ENCODE measurements at places on chromosomes 7 and 10. TPM values are rescaled to one million over a fixed set of nuclear protein-coding genes. Genes with fewer than 3 reads are reported as not detected.
A peak's percentile ranks its signal among the peaks of the same experiment; 100 is the strongest.

VIPR2 gene
- total RNA-seq: 8.6 TPM

ADGRA1 gene
- total RNA-seq: not detected

OGDHL gene
- 2.9 TPM for total RNA-seq

PON1 gene
- 0.55 TPM for total RNA-seq

TSC22D4 gene
- total RNA-seq: 49.9 TPM

- DNase-seq: no peak
- no peaks in the 10 kb centered on the region for H3K36me3 ChIP-seq
- no peaks in the 10 kb centered on the region for H3K27me3 ChIP-seq
- H3K4me3 ChIP-seq: peak overlapping the region; percentile 67
- H3K4me1 ChIP-seq: peaks cover 3% of the 10 kb centered on the region
These were observed 2.8 kb downstream of the TET1 start for GRCh38 chr10:68562661-68563570.

DNA sequence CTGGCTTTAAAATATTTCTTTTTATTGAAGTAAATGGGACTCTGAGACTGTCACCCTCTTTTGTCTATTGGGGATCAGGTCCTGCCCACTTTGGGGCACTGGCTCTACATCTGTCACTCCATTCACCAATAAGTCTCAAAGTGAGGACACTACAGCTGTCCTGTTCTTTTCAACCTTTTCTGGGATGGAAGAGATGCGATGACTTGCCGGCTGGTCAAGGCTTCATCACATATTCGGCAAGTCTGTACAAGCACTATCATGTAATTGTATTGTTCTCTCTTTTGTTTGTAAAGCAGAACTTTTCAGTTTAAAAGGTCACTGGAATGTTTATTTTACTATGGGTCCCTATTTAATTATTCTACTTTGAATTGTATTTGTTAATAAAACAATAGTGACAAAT is 17.7 kb upstream of the SP8 start:
- H3K27ac ChIP-seq: no peak overlapping the region
- H3K36me3 ChIP-seq: no peaks in the 10 kb centered on the region
- H3K4me1 ChIP-seq: no peaks in the 10 kb centered on the region
- no peak for DNase-seq
- H3K4me3 ChIP-seq: no peak overlapping the region

DNA sequence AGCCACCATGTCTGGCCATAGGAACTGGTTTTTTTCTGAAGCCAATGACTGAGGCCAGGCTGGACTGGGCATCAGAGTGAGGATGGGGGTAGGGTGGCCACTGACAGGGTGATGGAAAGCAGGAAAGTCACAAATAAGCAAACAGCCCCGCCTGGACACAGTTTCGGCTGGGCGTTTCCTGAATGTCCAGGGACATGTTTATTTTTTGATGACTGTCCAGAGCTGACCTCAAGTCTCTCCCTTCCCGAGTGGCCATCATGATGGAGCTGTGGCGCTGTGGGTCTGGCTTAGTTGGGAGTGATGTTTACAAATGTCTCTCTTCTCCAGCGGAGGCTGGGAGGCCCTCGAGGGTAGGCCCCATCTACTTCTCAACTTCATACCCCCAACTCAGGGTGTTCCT is 37.1 kb upstream of the COMTD1 start:
- no peak overlapping the region for H3K4me3 ChIP-seq
- H3K27me3 ChIP-seq: no peaks in the 10 kb centered on the region
- no peak overlapping the region for H3K27ac ChIP-seq
- H3K4me1 ChIP-seq: no peaks in the 10 kb centered on the region

GRCh38 chr10:50551894-50552293 is 71.9 kb downstream of the SGMS1 start:
- H3K27ac ChIP-seq: no peak overlapping the region
- no peaks in the 10 kb centered on the region for H3K27me3 ChIP-seq
- no peaks in the 10 kb centered on the region for H3K36me3 ChIP-seq
- peaks cover 22% of the 10 kb centered on the region for H3K4me1 ChIP-seq
- DNase-seq: no peak
- no peak overlapping the region for H3K4me3 ChIP-seq

GRCh38 chr10:79101560-79102497 is 33.1 kb downstream of the ZMIZ1 start:
- no peaks in the 10 kb centered on the region for H3K27me3 ChIP-seq
- H3K27ac ChIP-seq: peak overlapping the region; percentile 79
- no peak overlapping the region for H3K4me3 ChIP-seq
- H3K36me3 ChIP-seq: no peaks in the 10 kb centered on the region
- H3K4me1 ChIP-seq: peaks cover 73% of the 10 kb centered on the region
- DNase-seq: peak; percentile 84

GRCh38 chr7:29946428-29947186 is 43.0 kb downstream of the SCRN1 start:
- no peaks in the 10 kb centered on the region for H3K36me3 ChIP-seq
- H3K27me3 ChIP-seq: no peaks in the 10 kb centered on the region
- peak; percentile 37 for DNase-seq

DNA sequence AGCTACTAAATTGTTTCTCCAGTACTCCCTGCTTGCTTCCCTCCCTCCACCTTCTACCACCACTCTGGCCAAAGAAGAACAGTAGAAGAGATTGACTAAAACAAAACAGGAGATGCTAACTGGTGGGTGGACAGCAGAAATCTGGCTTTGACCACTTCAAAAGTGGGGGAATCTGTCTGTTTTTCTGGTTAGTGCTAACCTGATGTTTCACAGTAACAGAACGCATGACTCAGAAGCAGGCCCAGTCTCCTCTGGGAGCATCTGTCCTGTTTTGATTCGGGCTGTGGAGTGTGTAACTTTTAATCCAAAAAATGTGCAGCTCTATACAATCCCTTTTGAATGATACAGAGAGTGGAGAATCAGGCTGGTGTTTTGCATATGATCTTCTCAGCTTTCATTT is 32.7 kb upstream of the ZNF438 start:
- H3K36me3 ChIP-seq: no peaks in the 10 kb centered on the region
- H3K4me3 ChIP-seq: no peak overlapping the region
- DNase-seq: no peak
- no peaks in the 10 kb centered on the region for H3K27me3 ChIP-seq
- H3K27ac ChIP-seq: no peak overlapping the region

DNA sequence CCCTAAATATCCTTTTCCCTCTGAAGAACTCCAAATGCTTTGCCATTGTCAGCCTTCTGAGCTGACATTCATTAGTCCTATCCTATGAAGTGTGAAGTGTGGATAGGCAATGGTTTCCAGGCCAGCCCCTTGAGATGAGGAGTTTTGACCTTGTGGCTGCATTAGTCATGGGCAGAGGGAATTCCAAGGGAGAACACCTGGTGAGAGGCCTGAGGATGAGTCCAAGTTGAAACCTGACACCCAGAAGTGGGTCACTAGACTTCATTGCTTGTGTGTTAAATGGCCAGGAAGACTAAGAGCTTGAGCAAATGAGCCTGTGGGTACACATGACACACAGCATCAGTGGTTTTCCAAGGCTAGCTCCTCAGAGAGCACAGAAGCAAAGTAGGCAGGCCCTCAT is 260.8 kb downstream of the SKAP2 start:
- H3K27ac ChIP-seq: no peak overlapping the region
- DNase-seq: no peak
- no peak overlapping the region for H3K4me3 ChIP-seq
- H3K36me3 ChIP-seq: no peaks in the 10 kb centered on the region
- H3K4me1 ChIP-seq: no peaks in the 10 kb centered on the region

DNA sequence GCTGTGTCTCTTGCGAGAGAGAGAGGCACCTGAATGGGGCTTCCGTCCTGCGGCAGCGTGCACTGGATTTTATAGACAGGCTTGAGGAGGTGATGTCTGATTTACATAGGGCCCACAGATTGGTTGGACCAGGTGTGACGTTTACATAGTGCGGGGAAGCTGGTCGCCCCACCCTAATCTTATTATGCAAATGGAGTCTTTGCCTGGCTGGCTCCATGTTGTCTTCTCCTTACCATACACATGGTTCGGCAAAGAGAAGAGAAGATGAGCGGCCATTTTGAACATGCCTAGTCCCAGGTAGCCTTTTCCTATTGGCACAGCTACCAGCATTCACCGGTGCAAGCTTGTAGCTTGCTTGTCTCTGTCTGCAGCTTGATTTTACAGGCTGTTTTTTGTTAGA is 238.5 kb upstream of the GALNT17 start:
- H3K36me3 ChIP-seq: no peaks in the 10 kb centered on the region
- peaks cover 8% of the 10 kb centered on the region for H3K4me1 ChIP-seq
- no peak overlapping the region for H3K4me3 ChIP-seq
- no peak for DNase-seq
- no peaks in the 10 kb centered on the region for H3K27me3 ChIP-seq
- H3K27ac ChIP-seq: no peak overlapping the region

GRCh38 chr10:51235865-51236264 is 161.6 kb downstream of the PRKG1 start:
- no peaks in the 10 kb centered on the region for H3K36me3 ChIP-seq
- H3K4me3 ChIP-seq: no peak overlapping the region
- no peaks in the 10 kb centered on the region for H3K27me3 ChIP-seq
- H3K4me1 ChIP-seq: no peaks in the 10 kb centered on the region

- H3K27ac ChIP-seq: no peak overlapping the region
- peaks cover 1% of the 10 kb centered on the region for H3K4me1 ChIP-seq
- peak; percentile 42 for DNase-seq
- H3K36me3 ChIP-seq: no peaks in the 10 kb centered on the region
- H3K27me3 ChIP-seq: no peaks in the 10 kb centered on the region
- H3K4me3 ChIP-seq: no peak overlapping the region
These were observed 45.5 kb upstream of the LRRN3 start for GRCh38 chr7:111045449-111045848.

DNA sequence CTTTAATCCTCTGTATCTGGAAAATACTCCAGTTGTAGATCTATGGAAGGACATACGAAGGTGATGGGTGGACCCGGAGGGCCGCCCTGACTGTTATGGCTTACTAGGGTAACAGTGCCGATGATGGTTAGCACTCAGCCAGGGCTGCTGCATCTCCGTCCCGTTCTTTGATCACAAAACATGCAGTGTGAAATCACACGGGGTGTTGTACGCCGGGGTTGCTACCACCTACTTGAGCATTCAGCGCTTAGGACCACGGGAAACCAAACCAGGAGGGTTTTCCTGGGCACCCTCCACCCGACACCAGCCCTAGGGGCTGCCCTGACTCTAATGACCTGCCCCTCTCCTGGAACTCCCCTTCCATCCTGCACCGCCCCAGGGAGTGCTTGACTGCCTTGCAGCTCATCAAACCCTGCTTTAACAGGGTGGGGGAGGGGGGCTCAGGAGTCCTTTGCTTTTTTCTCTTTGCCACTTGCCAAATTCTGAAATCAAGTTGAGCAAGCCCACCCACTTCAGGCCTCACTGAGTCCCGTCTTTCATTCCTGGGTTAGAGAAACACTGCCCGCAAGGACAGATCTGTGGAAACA is 20.4 kb downstream of the ZNF775 start:
- H3K36me3 ChIP-seq: no peaks in the 10 kb centered on the region
- H3K4me3 ChIP-seq: no peak overlapping the region
- H3K27ac ChIP-seq: no peak overlapping the region
- peaks cover 9% of the 10 kb centered on the region for H3K4me1 ChIP-seq
- DNase-seq: no peak

All from ovary (tissue), 10 donors.